ENCODE measurements at places on chromosomes 11 and 22.

DNA sequence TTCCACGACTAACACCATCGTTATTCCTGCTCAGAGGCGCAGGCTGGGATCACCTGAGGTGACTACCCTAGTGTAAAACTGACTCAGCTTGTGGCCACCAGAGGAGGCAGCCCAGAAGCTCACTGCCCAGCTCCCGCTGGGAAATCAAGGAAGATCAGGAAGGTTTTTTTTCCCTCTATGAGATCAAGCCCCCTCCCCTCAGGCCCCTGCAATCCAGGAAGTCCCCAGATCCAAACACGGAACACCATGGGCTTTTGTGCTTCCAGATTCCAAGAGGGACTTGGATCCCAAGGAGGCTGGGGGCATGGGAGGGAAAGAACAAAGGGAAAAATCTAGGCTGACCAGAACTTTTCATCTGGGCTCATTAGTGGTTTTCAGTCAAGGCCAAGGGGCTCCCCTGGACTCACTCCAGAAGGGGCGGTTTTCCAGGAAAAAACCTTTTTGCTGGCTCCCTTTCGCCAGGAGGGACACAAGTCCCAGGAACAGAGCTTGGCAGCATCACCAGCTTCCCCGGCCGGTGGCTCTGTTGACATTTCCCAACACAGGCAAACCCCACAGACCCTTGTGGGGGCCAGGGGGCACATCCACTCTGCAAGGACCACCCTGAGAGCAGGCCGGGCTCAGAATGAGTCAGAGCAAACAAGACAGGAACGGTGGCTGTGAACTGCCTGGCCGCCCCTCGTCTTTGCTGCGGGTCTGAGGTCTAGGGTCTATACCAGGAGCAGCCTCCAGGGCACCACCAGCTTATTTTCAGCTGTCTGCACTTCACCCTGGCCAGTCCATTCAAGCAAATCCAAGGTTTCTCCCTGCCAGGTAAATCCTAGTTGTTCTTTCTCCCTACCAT lies 36.8 kb downstream of the MYH9 start:
- no peak overlapping the region for H3K4me3 ChIP-seq
- peaks cover 74% of the 10 kb centered on the region for H3K4me1 ChIP-seq
- H3K36me3 ChIP-seq, result peaks cover 5% of the 10 kb centered on the region
- DNase-seq, result no peak

GRCh38 chr11:7524462-7525235 lies 10.8 kb downstream of the PPFIBP2 start:
- no peaks in the 10 kb centered on the region for H3K27me3 ChIP-seq
- H3K4me1 ChIP-seq, result peaks cover 87% of the 10 kb centered on the region

- H3K4me1 ChIP-seq, result no peaks in the 10 kb centered on the region
- DNase-seq, result no peak
- no peak overlapping the region for H3K4me3 ChIP-seq
Observed at GRCh38 chr11:19696073-19696472, 16.6 kb upstream of the NAV2 start.

GRCh38 chr11:106276859-106277436 lies 199.5 kb downstream of the AASDHPPT start:
- H3K27ac ChIP-seq, result no peak overlapping the region
- no peaks in the 10 kb centered on the region for H3K36me3 ChIP-seq
- H3K4me1 ChIP-seq, result no peaks in the 10 kb centered on the region
- no peak for DNase-seq

DNA sequence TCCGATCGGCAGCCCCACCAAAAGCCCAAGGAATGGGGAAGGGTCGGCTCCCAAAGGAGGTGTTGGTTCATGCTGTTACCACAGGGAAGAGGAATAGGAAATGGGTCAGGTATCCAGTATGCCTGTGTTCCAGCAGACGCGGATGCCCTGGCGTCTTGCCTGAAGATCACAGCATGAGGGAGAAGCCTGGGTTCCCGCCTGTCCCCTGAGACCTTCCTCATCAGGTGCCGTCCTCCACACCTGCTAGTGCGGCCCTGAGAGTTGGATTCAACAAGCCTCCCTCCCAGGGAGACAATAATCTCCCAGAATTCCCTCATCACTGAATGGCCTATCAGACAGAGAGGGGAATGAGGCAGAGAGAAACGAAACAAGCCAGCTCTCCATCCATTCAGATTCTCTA lies 92.2 kb downstream of the SPATA19 start:
- no peak overlapping the region for H3K27ac ChIP-seq
- H3K4me3 ChIP-seq, result no peak overlapping the region
- H3K36me3 ChIP-seq, result no peaks in the 10 kb centered on the region
- DNase-seq, result no peak
- H3K27me3 ChIP-seq, result no peaks in the 10 kb centered on the region
- H3K4me1 ChIP-seq, result no peaks in the 10 kb centered on the region

DNA sequence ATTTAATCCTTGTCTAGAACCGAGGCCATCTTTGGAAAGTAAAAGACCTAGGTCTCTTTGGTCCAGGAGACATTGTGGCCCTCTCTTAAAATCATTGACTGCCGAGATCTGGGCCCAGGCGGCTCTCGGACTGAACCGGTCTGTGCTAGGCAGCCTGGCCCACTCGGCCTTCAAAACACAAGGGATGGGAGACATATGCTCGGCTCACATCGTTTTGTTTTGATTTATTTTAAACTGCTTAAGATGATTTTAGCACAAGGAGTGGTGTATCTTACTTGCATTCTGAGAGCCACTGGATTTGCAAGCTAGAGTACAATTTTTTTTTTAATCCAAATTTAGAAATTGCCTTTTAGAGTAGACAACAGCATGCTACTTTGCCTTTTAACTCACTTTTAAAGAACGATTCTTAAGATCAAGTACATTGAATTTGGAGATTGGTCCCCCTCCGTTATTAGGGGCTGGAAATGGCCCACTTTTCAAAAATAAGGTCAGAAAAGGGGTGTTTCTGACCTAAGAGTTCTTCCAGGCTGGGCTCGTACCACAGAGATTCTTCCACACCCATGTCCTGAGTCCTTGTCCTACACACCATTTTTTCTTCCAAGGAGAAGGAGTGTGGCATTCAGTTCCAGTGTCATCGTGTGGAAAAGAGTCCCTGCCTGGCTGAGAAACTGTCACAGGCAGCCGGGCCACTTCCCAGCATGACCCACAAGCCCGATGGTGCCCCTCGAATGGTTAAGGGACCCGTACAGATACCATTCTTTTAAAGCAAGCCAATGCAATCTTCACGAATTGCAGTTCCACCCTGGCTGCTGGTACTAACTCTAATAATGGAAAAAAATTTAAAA lies 80.5 kb upstream of the WNT7B start:
- no peaks in the 10 kb centered on the region for H3K36me3 ChIP-seq
- peak overlapping the region; percentile 72 for H3K27ac ChIP-seq
- no peaks in the 10 kb centered on the region for H3K27me3 ChIP-seq
- H3K4me1 ChIP-seq, result peaks cover 39% of the 10 kb centered on the region
- no peak for DNase-seq

DNA sequence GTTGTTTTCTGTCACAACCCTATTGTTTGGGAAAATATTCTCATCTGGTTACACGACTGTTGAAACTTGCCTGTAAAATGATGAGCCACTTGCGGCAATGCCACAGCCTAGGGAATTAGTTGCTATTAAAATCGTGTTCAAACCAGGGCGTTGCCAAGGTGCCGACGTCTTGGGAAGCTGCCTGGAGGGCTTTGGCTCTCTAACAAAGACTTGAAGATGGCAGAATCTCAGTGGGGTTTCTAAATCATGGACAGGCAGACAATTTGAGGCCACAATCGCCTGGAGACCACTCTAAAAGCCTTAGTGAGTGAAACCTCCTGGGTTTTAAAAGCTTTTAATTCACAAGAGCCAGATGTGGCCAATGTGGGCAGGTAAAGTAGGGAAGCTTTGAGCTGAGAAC lies 117.2 kb upstream of the BMAL1 start:
- H3K4me1 ChIP-seq, result no peaks in the 10 kb centered on the region
- DNase-seq, result no peak
- no peak overlapping the region for H3K27ac ChIP-seq
- no peak overlapping the region for H3K4me3 ChIP-seq
- no peaks in the 10 kb centered on the region for H3K27me3 ChIP-seq
- no peaks in the 10 kb centered on the region for H3K36me3 ChIP-seq

DNA sequence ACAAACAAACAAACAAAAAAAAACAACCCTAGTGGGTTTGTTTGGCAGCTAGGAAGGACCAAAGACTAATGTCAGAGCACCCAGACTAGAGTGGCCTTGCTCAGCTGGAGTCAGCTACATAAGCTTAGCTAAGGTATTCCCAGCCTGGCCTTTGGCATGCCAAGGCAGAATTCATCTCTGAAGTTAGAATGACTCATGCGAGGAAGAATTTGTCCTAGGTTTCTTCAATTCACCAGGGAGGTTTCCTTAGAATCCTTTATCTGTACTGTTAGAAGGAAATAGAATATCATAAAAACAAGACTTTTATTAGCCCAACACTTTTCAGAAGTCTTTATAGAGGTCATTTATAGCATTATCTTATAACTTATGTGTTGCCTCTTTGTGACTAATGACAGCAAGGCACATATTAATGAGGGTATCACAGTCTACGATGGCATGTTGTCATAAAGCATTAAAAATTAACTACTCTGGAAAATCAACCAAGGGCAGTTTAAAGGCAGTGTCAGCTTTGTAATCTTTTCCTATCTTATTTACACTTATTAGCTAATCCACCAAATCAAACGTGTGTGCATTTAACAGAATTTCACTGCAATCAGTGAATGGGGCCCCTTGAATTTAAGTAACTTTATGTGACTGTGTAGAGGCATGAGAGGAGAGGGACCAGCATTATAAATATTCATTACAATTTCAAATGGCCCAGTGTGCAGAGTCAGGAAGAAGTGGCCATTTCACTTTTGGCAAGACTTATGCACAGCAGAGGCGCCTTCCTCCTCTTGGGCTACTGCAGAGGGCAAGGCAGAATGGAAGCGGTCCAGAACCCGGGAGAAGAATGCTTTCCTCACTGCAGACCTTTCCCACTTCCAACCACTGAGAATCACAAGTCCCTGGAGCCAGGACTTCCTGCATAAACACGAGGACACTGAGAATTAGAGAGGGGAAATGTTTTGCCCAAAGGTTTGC lies 36.3 kb downstream of the SLC5A1 start:
- DNase-seq, result no peak
- H3K4me3 ChIP-seq, result no peak overlapping the region
- H3K27ac ChIP-seq, result no peak overlapping the region
- no peaks in the 10 kb centered on the region for H3K36me3 ChIP-seq
- no peaks in the 10 kb centered on the region for H3K4me1 ChIP-seq
- H3K27me3 ChIP-seq, result no peaks in the 10 kb centered on the region

GRCh38 chr11:8209208-8209807 lies 40.5 kb upstream of the RIC3 start:
- H3K4me3 ChIP-seq, result no peak overlapping the region
- H3K27ac ChIP-seq, result no peak overlapping the region

- H3K36me3 ChIP-seq, result peaks cover 20% of the 10 kb centered on the region
- DNase-seq, result peak; percentile 57
- no peaks in the 10 kb centered on the region for H3K27me3 ChIP-seq
- H3K4me3 ChIP-seq, result peak overlapping the region; percentile 31
- H3K4me1 ChIP-seq, result peaks cover 93% of the 10 kb centered on the region
Observed at GRCh38 chr11:61111786-61112517, 9.7 kb downstream of the CD5 start.

DNA sequence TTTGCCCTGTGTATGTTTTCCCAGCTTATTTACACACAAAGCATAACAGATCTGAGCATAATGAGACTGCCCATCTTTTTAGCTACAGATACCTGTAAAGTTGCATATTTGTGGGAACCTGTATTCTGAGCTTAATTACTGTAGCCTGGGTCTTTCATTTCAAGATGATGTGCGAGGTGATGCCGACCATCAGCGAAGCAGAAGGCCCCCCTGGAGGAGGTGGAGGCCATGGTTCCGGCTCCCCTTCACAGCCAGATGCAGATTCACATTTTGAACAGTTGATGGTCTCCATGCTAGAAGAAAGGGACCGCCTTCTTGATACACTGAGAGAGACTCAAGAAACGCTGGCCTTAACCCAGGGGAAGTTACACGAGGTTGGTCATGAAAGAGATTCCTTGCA lies 1.5 kb downstream of the PPFIA1 start:
- DNase-seq, result no peak
- no peaks in the 10 kb centered on the region for H3K27me3 ChIP-seq
- no peak overlapping the region for H3K4me3 ChIP-seq
- no peak overlapping the region for H3K27ac ChIP-seq
- H3K36me3 ChIP-seq, result peaks cover 6% of the 10 kb centered on the region

GRCh38 chr11:100174881-100175280 lies 512.2 kb upstream of the ARHGAP42 start:
- DNase-seq, result no peak
- no peak overlapping the region for H3K4me3 ChIP-seq
- no peaks in the 10 kb centered on the region for H3K4me1 ChIP-seq
- H3K27ac ChIP-seq, result no peak overlapping the region
- H3K27me3 ChIP-seq, result no peaks in the 10 kb centered on the region
- H3K36me3 ChIP-seq, result no peaks in the 10 kb centered on the region

- H3K27me3 ChIP-seq, result no peaks in the 10 kb centered on the region
- peaks cover 17% of the 10 kb centered on the region for H3K36me3 ChIP-seq
- peaks cover 8% of the 10 kb centered on the region for H3K4me1 ChIP-seq
- DNase-seq, result no peak
Observed at GRCh38 chr11:74990941-74991340, 2.2 kb downstream of the NEU3 start.

Data from naive thymus-derived CD4-positive, alpha-beta T cell (primary cell).